ENCODE measurements at places on chromosomes 7 and 10.
A peak's percentile ranks its signal among the peaks of the same experiment; 100 is the strongest.

GRCh38 chr10:17905491-17905890 is 46.2 kb upstream of the SLC39A12 start:
- DNase-seq, result no peak

DNA sequence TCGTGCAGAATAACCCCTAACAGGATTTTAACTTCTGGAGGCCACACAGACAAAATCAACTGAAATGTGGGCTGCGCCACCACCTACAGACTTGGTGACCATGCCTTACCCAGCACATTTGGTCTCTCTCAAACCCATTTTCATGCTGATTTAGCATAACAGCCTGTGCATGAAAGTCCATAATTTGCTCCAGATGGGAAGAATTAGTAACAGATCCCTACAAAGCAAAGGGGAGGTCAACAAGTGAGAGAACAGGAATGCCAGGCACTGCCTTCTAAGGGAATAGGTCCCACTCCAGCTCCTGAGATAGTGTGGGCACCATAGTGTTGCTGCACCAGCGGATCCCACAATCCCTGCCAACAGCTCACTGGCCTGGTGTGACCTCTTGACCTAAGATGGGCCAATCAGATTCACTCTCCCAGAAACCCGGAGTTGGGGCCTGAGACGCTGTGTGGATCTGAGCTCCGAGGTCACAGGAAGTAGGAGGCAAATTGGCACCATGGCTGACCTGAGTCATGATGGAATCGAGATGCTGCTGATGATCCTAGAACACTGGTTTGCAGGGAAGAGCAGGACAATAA is 32.4 kb downstream of the SLIT1 start:
- no peak for DNase-seq

- DNase-seq, result peak; percentile 50
Observed at GRCh38 chr7:47580175-47580706, 1.7 kb downstream of the TNS3 start.

DNA sequence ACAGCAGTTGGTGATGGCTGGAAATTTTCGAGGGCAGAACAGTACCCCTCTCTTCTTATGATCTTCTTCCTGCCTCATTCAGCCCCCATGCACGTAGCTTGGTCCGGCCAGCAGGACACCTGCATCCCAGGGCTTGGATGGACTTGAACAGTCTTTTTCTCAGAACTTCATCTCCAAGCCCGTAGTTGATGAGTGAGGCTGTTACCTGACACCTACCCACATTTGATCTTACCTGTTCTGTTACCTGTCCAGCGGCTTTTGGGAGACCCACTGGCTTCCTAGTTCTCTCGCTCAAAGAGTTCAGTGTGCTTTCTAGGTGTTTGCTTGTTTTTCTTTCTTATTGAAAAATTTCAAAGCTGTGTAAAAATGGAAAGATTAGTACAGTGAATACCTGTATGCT is 212.2 kb downstream of the CUX1 start:
- DNase-seq, result no peak

- no peak for DNase-seq
Observed at GRCh38 chr7:14377646-14378266, 388.3 kb upstream of the ETV1 start.

GRCh38 chr7:95001815-95002561 is 94.6 kb downstream of the PPP1R9A start:
- DNase-seq, result no peak

- no peak for DNase-seq
Observed at GRCh38 chr10:110459600-110459999, 38.1 kb upstream of the DUSP5 start.

DNA sequence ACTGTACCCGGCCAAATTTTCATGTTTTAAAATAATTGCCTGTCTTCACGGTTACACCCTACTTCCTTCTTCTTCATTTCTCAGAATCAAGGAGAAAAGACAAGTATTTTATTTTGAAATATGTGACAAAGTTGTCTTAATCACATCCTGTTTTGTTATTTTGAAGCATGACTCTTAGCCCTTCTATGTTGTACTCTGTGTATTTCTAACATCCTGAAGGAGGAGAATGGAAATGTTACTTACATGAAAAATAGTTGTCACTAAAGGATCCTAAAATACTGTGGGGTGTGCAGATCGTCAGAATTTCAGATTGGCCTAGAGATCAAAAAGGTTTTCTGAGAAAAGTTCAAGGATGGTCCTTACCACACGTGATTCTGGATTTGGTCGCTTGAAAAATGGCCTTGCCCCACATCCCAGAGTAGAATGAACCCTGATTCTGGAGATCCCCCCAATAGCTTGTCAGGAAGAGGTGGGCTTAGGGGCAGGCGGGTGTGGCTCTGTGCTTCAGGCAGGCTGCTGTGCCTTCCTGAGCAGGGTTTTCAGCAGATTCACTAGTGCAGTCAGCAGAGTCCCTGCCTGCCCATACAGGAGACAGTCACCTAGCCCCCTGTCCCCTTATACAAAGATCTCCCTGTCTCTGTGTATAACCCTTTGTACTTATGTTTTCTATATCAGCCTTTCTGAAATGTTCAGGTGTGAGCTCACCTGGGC is 8.6 kb downstream of the UPP1 start:
- no peak for DNase-seq
